ENCODE measurements at places on chromosomes 1 and 21.

GRCh38 chr1:200684015-200684414 lies 14.3 kb upstream of the DDX59 start:
- DNase-seq: no peak

DNA sequence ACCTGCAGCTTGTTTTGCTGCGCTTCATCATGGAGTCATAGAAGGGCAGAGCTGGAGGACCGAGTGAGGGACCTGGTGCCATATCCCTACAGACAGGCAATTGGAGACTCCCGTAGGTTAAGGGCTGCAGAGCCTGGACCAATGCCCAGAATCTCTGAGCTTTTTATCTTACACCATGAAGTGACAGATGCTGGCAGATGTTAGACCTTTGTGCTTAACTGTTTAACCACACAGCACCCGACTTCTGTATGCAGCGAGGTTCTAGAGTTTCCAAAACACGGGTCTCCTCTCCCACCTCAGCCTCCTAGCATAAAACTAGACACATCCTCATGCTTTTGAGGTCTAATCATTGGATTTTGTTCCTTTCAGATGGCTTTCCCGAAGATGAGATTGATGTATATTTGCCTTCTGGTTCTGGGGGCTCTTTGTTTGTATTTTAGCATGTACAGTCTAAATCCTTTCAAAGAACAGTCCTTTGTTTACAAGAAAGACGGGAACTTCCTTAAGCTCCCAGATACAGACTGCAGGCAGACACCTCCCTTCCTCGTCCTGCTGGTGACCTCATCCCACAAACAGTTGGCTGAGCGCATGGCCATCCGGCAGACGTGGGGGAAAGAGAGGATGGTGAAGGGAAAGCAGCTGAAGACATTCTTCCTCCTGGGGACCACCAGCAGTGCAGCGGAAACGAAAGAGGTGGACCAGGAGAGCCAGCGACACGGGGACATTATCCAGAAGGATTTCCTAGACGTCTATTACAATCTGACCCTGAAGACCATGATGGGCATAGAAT lies 47.6 kb downstream of the B3GALT5 start:
- DNase-seq: no peak

GRCh38 chr1:102472520-102472919 lies 475.8 kb upstream of the OLFM3 start:
- DNase-seq: no peak

DNA sequence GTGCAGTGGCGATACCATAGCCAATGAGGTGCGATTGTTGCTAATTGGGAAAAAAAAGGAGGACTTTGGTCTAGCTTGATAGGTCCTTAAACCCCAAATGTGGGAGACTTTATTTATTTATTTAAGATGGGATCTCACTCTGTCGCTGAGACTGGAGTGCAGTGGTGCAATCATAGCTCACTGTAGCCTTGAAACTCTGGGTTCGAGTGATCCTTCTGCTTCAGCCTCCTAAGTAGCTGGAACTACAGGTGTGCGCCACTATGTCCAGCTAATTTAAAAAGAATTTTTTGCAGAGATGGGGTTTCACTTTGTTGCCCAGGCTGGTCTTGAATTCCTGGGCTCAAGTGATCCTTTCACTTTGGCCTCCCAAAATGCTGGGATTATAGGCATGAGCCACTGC lies 24.0 kb upstream of the SRSF10 start:
- DNase-seq: no peak

DNA sequence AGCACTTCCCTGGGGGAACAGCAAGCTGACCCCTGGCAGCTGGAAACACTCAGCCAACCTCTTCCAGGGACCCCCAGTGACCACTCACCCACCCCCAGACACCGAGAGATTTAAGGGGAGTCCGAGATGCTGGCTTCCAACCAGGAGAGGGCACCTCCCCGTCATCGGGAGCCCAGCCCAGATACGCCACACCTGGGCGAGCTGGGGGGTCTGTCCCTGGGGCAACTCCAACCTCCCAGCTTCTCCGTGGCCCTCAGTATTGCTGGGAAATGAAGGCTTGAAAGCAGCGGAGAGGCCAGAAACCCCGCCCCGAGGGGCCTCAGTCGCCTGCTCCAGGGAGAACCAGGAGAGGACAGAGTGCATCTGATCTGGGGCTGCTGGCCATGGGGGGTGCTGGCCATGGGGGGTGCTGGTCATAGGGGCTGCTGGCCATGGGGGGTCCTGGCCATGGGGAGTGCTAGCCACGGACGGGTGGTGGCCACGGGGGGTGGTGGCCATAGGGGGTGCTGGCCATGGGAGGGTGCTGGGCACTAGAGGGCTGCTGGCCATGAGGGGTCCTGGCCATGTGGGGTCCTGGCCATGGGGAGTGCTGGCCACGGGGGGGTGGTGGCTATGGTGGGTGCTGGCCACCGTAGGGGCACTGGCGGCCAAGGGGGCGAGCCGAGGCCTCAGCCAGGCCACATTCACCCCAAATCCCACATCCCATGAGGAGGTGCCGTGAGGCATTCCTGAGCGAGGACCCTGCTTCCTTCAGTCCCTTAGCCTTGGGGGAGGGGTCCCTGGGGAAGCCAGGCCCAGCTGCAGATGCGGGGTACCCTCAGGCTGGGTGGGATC lies 61.5 kb upstream of the TTC34 start:
- DNase-seq: no peak

DNA sequence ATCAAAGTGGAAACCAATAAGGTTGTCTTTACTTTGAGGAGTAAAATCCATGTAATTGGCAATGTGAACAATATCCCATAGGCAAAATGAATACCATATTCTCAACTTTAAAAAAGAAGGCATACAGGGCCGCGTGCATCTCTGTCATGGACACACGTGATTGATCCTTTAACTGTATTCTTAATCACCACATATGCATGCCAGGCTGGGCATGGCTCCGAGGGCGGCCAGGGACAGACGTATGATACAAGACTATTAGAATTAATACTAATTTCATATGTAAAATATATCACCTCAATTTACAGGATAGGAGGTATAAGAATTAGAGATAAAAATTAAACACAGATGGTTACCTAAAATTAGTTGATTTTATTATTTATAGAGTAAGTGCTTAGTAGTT lies 11.2 kb downstream of the RGS21 start:
- no peak for DNase-seq

DNA sequence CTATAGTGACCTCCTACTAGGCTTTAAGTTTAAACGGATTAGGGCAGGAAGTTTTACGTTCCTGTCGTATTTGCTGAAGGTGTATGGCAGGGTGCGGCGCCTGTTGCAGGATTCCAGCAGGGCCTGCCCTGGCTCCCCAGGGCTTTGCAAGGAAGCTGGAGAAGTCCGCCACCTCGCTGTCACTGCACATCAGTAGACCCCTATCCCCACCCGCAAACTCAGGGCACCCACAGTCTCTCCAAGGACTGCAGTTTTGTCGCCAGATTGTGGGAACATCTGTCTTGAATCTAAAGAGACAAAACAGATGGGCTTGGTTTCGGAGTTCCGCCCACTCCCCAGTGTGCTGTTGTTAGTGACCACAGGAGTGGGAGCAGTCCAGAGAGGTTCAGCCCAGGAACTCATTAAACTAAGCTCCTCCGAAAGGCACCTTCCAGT lies 110.8 kb downstream of the CDC7 start:
- no peak for DNase-seq

- DNase-seq: no peak
These were observed 28.9 kb downstream of the CNST start for GRCh38 chr1:246595146-246595545.

- DNase-seq: no peak
These were observed 12.4 kb downstream of the PEA15 start for GRCh38 chr1:160217481-160218051.

DNA sequence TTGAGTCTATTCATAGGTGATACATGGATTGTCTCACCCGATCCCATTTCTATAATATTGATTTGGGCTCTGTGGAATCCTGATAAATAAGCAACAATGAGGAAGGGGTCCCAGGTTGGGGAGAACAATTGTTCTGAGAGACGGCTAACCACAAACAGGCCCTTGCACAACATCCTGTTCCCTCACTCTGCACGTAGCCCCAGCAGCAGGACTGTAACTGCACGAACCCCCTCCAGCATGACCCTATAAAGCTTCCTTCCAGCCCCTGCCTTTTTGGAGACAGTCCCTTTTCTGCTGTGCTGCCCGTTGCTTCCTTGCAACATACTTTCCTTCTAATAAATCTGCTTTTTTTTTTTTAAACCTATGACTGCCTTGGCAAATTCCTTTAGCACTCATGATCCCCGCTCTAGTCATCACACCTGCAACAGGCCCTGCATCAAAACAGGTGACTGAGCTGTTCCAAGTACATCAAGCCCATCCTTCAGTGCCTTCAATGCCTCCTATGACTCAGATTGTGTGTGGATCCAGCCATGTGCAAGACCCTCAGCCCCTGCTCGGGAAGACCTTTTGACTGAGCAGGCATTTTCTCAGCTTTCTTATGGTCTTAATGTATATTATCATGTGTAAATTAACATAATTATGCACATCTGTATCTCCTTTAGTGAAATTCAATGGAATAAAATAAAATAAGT lies 63.7 kb upstream of the B3GALNT2 start:
- DNase-seq: no peak

DNA sequence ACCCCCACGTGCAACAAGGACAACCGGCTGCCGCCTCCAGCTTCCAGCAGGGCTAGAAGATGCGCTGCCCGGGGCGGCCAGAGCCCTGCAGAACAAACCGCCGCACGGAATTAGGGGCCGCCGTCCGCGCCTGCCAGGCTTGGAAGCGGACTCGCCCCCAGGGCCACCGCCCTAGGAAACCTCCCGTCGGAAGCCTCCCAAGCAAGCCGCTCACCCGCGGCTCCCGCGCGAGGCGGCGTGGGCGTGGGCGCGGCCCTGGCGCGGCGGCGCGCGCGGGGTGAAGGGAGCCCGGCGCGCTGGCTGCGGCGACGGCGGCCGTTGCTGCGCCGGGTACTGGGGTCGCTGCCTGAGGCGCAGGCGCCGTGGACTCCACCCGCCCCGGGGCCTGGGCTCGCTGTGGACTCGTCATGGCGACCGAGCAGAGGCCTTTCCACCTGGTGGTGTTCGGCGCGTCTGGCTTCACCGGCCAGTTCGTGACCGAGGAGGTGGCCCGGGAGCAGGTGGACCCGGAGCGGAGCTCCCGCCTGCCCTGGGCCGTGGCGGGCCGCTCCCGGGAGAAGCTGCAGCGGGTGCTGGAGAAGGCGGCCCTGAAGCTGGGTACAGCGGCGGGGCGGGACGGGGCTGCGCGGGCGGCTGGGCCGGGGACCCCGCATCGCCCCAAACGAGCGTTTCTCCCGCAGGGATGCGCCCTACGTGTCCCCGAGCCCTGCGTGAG lies at the start of gene SCCPDH:
Gene SCCPDH (plus strand): TSS at position 394 of the 715 bp plus-strand sequence. CDS start 14 bp downstream, at position 408.
- peak; percentile 68 for DNase-seq

- no peak for DNase-seq
These were observed 72.0 kb downstream of the ZNF281 start for GRCh38 chr1:200337831-200338230.

DNA sequence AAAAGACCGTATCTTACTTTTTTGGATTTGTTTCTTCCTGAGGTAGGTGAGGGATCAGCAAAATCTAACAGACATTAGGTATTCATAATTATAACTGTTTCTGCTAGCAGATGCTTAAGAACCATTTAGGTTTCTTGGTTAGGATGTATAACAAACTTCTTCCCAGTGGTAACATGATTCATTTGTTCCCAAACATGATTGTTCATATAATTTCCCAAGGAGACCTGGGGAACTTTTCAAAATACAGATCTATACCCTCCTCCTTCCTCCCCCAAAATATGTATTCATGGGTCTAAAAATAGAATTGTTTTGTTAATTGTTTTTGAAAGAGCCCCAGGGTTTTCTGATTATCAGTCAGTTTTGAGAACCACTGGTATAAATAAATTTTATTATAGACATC lies 228.2 kb downstream of the COP1 start:
- DNase-seq: no peak

DNA sequence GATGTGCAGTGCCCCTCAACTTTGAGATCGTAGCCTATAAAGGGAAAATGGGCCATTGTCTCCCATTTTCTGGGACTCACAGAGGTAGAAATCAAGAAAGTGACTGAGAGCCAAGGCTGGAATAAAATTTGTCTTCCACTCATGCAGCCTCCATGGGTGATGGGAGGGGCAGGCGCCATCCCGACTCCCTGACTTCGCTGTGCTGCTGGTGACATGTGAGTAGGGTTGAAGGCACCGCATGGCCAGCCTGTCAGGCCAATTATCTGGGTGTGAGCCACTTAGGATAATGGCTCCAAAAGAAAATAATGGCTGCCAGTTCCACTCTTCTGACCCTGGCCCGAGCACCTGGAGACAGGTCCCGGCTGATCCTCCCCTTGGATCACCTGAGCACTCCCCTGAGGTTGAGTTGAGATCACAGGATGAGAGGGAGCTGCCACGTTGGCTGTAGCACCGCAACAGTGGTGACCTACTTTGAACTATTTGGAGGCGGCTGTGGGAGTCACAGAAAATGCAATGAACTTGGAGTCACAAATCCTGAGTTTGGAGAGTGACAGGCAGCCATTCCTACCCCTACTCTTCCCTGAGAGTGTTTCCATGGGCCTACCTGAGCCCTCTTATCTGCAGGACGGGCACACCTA lies 26.3 kb downstream of the CAPN9 start:
- no peak for DNase-seq

GRCh38 chr1:181397845-181398244 lies 85.5 kb upstream of the CACNA1E start:
- no peak for DNase-seq

GRCh38 chr1:99441299-99442095 lies 177.2 kb downstream of the PLPPR4 start:
- no peak for DNase-seq
